T-helper 1 cell (primary cell): ENCODE measurements at places on chromosomes 11 and 22.

GRCh38 chr11:17686231-17686980 lies 33.0 kb upstream of the MYOD1 start:
- DNase-seq, result no peak

DNA sequence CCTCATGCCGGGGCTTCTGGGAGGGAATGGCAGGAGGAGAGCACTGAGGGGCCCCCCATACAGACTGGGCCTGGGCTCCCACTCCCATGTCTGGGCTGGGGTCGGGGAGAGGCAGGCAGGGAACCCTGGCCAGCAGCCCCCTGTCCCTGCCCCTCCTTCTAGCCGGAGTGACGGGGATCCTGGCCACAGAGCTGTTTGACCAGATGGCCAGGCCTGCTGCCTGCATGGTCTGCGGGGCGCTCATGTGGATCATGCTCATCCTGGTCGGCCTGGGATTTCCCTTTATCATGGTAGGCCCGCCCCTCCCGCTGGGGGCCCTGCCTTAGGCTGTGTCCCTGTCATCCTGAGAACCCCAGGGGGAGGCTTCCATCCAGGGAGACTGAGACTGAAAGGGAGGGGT lies 10.0 kb upstream of the MIF start:
- DNase-seq, result no peak

GRCh38 chr11:86442420-86442819 lies 67.7 kb downstream of the CCDC81 start:
- no peak for DNase-seq

GRCh38 chr11:82986446-82986845 lies 84.9 kb downstream of the DDIAS start:
- no peak for DNase-seq

- no peak for DNase-seq
Observed at GRCh38 chr11:108543316-108543964, 45.3 kb upstream of the POGLUT3 start.

- DNase-seq, result no peak
Observed at GRCh38 chr22:40666151-40666848, 13.0 kb upstream of the MCHR1 start.

DNA sequence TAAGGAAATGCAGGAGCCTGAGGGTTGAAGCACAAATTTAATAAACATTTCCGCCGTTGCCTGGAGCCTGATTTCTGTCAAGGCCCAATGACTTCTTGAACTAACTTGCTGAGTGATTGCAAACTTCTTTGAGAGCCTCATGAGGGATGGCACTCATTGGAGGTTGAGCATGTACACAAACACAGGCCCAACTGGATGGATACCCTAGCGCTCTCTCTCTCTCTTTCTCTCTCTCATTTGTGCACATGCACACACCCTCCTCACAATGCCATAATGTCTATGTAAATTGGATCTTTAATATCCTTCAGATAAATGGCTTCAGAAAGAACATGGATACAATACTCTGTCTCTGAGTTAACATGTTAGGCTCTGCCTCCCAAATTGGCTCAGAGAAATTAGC lies 597.7 kb upstream of the CADM1 start:
- no peak for DNase-seq

DNA sequence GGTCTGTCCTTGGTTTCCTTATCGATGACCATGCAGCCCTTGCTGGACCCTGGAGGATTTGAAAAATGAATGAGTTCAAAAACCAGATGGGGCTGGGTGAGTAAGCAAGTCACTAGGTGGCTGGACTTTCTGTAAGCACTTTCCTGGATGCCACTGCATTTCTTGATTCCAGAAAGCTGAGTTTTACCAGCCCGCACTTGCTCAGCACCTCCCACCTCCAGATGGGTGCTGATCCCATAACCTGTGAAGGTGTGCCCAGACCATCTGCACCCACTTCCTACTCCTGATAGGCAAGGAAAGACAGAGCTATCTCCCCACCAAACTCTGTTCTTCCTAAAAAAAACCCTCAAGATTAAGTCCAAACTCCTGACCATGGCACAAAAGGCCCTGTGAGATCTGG lies 21.1 kb downstream of the ASCC2 start:
- no peak for DNase-seq

- no peak for DNase-seq
Observed at GRCh38 chr22:42704896-42705295, 15.8 kb downstream of the A4GALT start.
